Stimulated activated CD8-positive, alpha-beta memory T cell treated with anti-CD3 and anti-CD28 coated beads, Interleukin-4, amount 100 ng/mL, for 24 hours (primary cell): ENCODE measurements at places on chromosomes 16 and 17.

GRCh38 chr16:74565378-74565777 is 41.5 kb downstream of the GLG1 start:
- DNase-seq = no peak

GRCh38 chr17:78105101-78105500 is 23.5 kb downstream of the TMC6 start:
- no peak for DNase-seq

GRCh38 chr17:54259476-54259875 is 436.7 kb downstream of the KIF2B start:
- no peak for DNase-seq

DNA sequence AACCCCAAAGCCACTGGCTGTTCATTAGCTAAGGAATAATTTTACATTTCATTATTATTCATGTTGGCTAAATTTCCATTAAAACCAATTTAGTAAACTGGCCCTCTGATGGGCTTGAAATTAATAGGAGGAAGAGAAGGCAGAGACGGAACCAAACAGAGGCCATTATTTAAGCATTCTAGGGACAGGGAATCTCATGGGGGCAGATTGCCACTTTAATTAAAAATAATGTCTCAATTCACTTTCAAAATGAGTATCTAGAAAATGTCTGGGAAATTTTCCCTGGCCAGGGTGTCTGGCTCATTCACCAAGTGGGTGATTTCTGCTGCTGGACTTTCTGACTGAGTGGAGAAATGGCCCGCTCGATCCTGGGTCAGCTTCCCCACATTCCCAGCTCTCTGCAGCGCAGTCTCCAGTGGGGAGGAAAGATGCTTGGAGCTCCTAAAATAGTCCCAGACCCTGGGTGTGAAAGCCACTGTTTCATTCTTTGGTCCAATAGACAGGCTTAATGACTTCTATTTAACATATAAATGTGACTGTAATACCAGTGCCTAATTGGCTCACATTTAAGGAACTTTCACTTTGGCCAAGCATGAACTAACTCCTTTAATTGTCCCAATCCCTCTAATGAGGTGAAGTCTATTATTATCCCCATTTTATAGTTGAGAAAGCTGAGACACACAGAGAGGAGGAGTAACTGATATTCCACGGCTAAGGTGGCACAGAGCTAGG is 64.3 kb downstream of the IRX6 start:
- DNase-seq = no peak
